ENCODE measurements at places on chromosomes 4 and X.

- no peak for DNase-seq
Observed at GRCh38 chrX:124216396-124217115, 115.9 kb upstream of the TEX13D start.

GRCh38 chr4:100881283-100881682 is 363.5 kb upstream of the EMCN start:
- DNase-seq = no peak

DNA sequence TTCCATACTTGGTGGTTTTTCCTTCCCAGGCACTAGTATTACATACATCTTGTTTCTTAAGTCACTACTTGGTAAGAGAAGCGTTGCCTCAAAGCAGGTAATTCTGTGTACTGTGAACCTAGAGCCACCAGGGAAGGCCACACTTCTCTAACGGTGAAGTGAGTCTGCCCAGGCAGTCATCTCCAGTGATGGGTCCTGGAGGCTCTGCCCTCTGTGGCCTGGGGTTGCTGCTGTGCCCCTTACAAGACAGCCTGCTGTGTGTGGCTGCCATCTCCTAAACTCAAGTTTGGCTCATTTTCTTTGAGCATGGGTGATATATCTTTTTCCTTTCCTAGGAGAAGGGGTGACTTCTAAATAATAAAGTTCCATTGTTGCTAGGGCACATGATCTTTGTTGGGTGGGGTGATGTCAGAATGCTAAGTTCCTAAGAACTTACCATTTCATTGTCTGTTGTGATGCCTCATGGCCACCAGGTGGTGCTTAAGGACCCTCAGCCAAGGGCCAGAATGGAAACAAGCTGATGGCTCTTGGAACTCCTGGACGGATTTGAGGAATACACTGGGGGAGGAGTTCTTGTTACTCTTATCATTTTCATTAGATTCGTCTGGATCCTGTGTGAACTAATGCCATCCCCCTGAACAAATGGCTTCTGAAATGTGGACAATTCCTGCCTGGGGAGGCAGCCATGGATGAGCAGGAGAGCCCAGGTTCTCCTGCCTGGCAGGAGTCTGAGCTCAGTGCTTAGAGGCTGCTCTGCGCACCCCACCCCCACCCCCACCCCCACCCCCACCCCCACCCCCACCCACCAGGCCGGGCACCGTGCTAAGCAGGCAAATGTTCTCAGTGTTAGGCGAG is 41.1 kb upstream of the WDR1 start:
- DNase-seq = peak; percentile 61

- no peak for DNase-seq
Observed at GRCh38 chrX:106415276-106415895, 196.4 kb upstream of the RADX start.

DNA sequence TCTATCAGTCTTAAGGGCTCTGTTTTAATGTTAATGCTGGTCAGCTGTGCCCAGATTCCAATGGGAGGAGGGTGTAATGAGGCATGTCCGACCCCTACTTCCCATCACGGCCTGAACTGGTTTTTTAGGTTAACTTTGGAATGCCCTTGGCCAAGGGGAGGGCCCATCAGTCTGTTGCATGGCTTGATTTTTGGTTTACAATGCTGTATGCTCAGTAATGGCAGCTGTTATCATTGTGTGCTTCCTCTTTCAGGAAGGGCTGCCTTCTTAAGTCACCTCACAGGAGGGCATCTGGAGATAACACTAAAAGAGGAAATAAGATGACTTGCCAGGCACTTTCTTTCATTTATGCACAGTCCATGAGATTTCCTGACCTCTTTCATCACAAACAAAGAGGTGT is 36.3 kb downstream of the ATXN3L start:
- DNase-seq = peak; percentile 54

- DNase-seq = no peak
Observed at GRCh38 chrX:55120761-55121358, 32.0 kb downstream of the PAGE2 start.

- no peak for DNase-seq
Observed at GRCh38 chr4:27000820-27001219, 140.2 kb downstream of the STIM2 start.

GRCh38 chrX:119194621-119195020 is 41.5 kb upstream of the PGRMC1 start:
- no peak for DNase-seq

DNA sequence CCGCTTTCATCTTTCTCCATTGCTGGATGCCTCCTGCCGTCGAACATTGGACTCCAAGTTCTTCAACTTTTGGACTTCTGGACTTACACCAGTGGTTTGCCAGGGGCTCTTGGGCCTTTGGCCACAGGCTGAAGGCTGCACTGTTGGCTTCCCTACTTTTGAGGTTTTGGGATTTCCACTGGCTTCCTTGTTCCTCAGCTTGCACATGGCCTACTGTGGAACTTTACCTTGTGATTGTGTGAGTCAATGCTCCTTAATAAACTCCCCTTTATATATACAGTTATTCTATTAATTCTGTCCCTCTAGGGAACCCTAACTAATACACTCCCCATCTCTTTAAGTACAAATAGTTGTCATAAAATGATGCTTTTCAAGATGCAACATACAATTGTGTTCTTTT is 595.3 kb downstream of the ARAP2 start:
- no peak for DNase-seq

DNA sequence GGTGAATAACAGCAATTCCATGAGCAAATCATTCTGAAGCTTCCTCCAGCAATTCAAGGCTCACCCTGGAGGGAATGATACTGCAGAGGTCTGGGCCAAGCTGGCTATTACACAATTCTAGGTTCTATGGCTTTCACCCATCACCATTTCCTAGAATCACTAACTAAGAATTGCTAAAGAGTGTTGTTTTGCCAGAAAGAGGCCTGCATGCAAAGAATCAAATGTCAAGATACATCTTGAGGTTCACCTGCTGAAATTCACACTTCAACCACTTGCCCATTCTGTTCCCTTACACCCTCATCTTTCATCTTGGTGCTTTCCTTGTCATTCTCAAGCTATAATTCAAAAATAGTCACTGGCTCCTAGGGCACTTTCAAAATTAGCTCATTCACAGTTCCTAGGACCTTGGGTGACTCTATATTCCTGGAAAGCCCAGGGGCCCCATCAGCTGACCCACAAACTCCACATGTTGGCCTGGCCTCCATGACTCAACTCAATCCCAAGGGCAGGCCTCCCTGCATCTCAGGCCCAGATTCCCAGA is 7.0 kb downstream of the APBB2 start:
- no peak for DNase-seq

Measured in glomerular endothelial cell (primary cell).